ENCODE measurements at places on chromosomes 4 and X. TPM values are rescaled to one million over a fixed set of nuclear protein-coding genes. Genes with fewer than 3 reads are reported as not detected.

Gene VCX
- not detected for polyA plus RNA-seq

DNA sequence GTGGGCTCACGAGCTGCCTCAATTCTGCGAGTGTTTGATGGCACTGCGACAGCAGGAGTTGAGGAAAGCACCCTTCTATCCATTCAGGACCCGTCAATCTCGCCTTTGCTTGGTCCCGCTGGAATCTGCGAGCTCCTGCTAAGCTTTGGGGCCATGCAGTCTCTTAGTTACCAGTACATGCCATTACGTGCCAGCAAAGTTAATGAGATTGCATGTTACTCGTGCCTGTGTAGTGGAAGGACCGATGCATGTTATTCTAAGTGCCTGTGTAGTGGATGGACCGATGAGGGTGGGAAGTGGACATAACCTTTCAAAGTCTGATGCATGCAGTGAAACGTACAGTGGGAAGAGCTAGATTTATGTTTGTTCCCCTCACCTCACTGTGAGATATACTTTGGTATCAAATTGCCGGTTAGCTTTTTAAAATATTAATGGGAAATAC lies 569 bp downstream of the RPS3A start:
- DNase-seq, result no peak

DNA sequence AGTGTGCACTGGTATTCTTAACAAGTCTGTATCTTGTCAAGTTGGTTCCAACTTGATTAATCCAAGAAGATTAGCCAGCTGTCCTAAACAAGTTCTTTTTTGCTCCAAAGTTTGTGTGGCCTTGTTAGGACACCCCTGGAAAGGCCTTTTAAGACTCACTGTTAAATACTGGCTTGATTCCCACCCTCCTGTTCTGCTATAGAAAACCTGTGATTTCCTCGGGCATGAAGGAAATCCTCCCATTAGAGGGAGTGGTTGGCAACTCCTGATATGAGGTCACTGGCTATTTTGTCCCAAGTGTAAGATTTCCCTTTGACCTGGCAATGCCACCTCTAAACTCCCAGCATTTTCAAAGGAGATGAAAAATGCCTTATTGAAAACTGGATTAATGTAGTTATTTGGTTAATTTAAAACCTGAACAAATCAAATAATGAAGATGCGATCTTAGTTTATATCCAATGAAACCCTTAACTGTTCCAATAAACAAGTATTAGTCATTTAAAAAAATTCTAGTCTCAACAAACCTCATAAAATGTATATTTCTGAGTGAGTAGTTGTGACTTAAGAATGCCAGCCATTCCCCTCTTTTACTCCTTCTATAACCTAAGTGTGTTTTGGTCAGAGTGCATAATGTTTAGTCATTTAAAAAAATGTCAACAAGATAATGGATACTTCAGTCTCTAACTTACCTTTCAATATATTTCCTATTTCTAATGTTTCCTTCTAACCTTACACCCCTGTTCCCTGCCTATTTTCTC lies 94.4 kb downstream of the NPNT start:
- no peak for DNase-seq

Gene GABRE
- polyA plus RNA-seq, result not detected

- no peak for DNase-seq
These were observed 33.6 kb downstream of the IRF2 start for GRCh38 chr4:184440595-184441358.

- DNase-seq, result no peak
These were observed 11.7 kb upstream of the TCEAL9 start for GRCh38 chrX:103344606-103345005.

DNA sequence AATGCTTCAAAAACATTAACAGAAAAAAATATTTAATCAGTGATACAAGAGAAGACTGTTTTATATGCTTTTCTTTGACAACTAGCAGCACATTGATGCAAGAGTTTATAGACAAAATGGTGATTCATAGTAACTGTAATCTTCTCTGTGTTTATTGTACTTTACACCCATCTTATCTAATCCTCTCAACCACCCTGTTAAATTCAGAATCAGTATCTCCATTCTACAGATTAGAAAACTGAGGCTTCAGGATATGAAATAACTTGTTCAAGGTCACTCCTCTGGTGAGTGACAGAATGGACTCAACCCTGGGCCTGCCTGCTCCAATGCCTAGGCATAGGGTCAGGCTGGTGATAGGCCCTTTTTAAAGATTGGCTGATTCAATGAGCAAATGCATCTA lies 26.1 kb upstream of the TMEM184C start:
- no peak for DNase-seq

GRCh38 chrX:119981286-119982070 lies 37.9 kb upstream of the NKAP start:
- no peak for DNase-seq

DNA sequence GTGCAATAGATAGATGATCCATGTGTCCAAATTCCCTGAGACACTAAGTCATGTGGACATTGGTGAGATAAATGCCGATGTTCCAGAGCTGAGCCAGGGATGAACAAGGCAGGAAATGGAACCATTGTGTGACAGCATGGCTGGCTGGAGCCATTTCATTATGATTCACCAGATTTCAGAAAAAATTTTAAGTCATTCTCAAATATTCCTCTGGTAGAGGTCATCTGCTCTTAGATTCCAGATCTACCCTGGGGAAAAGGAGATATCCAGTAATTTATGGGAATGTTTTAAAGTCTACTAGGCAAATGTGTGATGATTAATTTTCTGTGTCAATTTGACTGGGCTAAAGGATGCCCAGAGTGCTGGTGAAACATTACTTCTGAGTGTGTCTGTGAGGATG lies 287.3 kb downstream of the STK32B start:
- DNase-seq, result no peak

DNA sequence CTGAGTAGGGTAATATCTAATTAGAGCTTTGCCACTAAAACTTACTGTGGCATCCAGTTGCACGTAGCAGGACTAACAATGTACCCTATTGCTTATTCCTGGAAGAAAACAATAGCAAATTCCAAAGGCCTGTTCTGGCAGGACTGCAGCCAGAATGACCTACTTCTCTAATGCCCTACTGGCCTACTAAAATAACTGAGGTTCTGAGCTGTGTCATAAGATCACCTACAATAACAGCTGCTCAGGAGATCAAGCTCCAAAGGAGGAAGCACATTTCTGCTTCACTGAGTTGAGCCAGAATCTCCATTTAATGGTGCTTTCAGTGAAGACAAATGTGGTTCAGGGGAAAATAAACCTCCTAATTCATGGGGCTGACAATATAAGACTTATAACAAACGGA lies 42.2 kb upstream of the CXCL8 start:
- DNase-seq, result no peak

Gene TSPAN5
- 4.2 TPM for polyA plus RNA-seq

DNA sequence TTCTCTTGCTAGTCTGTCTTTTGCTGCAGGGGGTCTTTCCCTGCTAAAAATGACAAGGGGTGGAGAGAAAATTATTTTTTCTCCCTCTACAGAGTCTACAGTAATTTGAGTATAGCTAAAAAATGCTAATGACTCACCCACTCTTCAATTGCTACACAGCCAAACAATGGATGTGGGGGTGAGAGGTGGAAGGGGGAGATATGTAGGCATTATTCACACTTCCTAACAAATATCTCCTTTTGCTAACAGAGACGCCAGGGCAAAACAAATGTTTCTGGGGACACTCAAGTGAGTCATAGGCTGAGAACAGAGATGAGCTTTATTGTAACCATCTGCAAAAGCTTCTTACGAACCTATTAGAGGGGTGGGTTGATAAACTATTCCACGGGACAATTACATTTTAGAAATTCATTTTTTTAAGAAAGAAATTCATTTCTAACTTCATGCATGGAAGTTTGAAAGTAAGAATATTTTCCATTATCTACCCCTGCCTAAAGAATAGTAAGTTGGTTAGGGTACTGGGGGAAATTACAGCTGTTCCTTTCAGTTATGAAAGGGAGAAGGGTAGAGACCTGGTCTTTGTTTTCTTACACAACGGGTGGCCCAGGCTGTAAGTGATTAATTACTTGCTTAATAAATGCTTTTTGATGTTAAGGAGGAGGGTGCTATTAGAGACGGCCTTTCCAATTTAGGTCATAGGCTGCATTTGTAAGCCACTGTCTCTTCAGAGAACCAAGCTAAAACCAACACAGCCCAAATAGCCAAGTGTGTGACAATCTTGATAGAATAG lies 12.8 kb downstream of the SCD5 start:
- no peak for DNase-seq

- no peak for DNase-seq
These were observed 18.7 kb downstream of the SHISA3 start for GRCh38 chr4:42416017-42416416.

DNA sequence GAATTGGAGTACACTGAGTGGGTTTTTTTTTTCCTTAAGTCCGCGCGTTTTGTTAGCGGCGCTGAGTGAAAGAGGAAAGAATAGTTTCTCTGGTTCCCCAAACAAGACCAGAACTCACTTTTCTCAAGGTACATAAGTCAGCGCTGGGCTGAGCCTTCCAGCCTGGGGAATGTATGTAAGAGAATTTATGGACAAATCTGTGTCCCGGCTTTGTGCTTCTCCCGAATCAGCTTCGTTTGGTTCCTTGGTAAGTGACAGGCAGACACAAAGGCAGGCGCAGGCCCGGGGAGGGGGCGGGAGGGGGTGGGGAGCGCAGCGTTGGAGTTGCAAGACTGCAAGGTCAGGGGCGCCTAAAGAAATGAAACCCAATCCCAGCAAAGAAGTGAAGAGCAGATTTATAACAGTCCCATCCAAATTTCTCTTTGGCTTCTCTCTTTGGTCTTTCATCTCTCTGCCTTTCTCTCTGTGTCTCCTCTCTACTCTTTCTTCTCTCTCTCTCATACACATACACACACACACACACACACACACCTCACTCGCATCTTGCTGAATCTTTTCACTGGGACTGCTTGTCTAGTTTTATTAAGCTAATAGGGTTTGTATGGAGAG lies 981 bp downstream of the TET2 start:
- peak; percentile 21 for DNase-seq

DNA sequence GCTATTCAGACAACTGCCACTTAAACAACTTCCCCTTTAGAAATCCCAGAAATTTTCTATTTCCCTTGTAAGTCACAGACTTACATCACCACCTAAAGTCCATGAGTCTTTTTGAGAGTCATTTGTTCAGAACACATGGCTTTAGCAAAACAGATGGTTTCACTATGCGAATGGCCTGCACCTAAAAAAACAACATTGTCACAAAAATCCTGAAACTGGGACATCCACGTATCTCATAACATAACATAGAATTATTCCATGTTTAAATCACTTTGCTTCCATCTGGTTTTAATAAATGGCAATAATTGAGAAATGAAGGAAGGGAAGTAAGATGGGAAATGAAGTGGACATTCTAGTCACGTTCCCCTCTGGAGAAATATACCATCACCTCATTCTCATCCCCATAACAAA lies 155.3 kb upstream of the EDNRA start:
- DNase-seq, result no peak

DNA sequence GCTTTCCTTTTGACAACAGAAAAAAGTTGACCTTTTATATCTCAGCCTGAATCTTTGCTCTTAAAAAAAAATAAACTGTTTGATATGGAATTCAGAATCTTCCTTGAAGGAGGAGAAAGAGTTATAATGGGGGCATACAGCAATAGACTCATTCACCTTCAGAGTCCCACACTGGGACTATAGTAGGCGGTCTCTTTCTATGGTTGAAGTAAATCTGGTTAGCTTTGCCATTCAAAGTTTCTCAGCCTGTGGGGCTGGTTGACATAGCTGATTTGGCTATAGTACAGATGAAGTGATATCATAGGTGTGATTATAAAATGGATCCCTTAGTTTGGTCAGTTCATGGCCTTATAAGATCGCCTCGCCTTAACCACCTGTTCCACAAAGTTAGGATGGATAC lies 156.2 kb downstream of the SH2D1A start:
- no peak for DNase-seq

GRCh38 chrX:149365552-149365951 lies 139.6 kb downstream of the IDS start:
- DNase-seq, result no peak

Gene MOB1B
- polyA plus RNA-seq, result 1.8 TPM

- no peak for DNase-seq
These were observed 14.8 kb downstream of the CXCL3 start for GRCh38 chr4:74023709-74024108.

Gene CSN1S1
- not detected for polyA plus RNA-seq

GRCh38 chrX:130395341-130395740 lies 6.4 kb upstream of the RBMX2 start:
- DNase-seq, result no peak

Gene BST1
- polyA plus RNA-seq, result 0.46 TPM

Gene GABRG1
- polyA plus RNA-seq, result not detected

DNA sequence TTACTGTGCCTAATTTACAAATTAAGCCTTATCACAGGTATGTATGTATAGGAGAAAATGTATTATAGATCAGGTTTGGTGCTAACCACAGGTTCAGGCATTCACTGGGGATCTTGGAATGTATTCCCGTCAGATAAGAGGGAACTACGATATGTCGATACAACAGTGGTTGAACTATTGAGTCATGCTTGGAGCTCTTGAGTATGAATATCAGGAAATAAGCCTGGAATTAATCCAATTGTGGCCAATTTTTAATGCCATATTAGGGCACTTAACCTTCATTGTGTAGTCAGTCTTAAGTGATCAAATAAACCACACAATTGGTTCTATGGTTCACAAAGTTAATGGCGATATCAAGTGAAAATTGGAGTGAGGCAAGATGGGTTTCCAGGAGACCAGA lies 556.5 kb downstream of the IL1RAPL1 start:
- DNase-seq, result no peak

Gene S100G
- polyA plus RNA-seq, result not detected

- no peak for DNase-seq
These were observed 20.9 kb downstream of the FGF13 start for GRCh38 chrX:138690591-138690990.

DNA sequence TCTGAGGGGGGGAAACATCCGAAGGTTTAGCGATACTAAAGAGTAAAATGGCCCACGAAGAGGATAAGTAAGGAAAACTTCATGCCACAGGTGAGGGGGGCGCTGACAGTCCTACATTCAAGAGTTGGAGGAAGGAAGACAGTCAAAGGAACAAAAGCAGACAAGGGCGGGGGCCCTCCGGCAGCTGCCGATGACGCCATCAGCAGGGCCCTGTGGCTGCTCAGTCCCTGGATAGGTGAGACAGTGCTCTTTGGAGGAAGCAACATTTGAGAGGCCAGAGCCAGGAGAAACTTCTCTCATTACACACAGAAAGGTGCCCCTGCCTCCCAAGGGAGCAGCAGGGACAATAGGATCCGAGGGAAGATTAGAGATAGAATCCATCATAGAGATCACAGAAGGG lies 41.5 kb downstream of the RAB40AL start:
- no peak for DNase-seq

Data from naive B cell (primary cell).